ENCODE measurements at places on chromosomes 3 and 15.

GRCh38 chr3:71536376-71536965 is 47.1 kb downstream of the FOXP1 start:
- DNase-seq, result no peak

- no peak for DNase-seq
Observed at GRCh38 chr3:55692957-55693558, 206.0 kb upstream of the WNT5A start.

- no peak for DNase-seq
Observed at GRCh38 chr3:31249545-31249944, 283.2 kb upstream of the STT3B start.

DNA sequence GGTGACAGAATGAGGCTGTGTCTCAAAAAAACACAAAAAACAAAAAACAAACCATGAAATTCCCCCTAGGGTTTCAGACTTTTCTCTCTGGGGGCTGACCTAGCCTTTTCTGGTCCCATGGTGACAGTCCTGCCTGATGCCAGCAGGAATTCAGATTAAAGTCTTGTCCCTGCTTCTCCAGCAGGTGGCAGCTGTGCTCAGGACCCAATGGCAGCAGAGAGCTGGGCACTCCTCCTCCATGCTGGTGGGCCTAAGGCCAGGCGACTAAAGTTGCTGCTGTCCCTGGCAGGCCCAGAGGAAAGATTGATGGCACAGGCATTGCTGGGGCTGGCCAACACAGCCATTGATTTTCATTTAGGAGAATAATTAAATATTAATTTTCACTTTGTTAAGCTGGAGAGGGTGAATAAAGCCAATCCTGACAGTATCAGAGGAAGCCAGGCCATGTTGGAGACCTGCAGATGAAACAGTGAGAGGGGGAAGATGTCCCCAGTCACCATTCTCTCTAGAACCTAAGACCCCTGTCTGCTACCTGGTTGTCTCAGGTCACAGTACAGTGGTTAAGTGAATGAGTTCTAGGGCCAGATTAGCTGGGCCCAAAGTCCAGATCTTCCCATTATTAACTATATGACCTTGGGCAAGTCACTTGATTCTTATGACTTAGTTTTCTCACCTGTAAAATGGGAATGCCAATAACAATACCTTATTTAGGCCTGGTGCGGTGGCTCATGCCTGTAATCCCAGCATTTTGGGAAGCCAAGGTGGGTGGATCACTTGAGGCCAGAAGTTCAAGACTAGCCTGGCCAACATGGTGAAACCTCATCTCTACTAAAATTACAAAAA is 7.1 kb downstream of the CELF6 start:
- DNase-seq, result peak; percentile 52

DNA sequence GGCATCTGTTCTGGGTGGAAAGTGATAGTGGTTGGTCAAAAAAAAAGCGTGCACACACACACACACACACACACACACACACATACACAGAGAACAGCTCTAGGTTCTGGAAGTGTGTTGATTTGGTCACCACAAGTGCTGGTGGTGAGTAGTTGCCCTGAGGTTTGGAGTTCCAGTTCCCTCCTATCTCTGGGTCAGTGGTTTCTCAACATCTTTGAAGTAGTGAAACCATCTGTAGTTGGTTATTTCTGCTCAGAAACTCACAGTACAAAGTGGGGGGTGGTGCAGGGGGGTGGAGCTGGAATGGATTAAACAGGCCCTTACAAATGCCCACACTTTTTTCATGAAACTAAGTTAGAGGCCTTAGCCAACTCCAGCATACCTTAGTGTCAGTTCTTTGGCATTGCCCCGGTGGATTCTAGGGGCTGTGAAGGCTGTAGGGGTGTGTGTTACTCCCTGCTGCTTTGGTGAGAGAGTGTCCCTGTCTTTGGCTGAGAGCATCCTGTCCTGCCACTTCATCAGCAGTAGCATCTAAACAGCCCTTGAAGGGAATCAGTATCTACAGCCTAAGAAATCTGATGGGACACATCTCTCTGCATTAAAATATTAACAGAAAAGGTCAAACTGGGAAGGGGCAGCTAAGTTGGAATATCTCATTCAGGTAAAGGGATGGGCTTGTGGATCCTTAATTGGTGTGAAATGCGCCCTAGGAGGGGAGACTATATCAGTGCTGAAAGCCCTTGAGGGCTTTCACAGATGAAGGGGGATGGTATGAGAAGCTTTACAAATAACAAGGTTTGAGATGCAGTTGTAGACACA is 20.6 kb downstream of the SMAD3 start:
- DNase-seq, result no peak

DNA sequence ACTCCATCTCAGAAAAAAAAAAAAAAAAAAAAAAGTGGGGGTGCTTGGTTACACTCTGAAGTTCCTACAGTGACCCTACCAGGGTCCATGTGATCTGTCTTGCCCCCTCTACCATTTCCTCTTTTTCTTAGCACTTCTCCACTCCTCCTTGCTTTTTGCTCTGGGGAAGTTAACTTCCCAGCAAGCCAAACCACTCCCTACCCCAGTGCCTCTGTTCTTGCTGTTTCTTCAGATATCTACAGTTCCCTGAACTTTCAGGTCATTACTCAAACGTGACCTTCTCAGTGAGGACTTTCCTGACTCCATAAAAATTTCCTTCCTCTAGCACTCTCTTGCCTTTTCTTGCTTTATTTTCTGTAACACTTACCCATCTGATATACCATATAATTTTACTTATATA is 61.1 kb upstream of the GCNT3 start:
- DNase-seq, result no peak

DNA sequence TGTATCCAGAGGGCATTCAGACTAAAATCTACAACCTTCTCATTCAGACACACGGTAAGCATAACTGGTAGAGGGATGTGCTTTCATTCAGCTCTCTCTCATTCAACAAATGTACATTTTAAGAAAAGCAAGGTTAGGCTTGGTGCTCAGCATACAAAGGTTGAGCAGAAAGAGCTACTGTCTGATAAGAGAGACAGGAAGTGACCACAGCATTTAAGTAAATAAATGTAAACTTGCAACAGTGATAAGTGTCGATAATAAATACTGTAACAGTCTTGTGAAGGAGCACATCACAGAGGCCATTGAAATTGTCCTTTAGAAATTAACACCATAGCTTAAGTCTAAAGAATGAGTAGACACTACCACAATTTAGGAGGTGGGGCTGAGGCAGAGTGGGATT is 3.4 kb downstream of the CD96 start:
- DNase-seq, result no peak

GRCh38 chr3:143041903-143042302 is 40.5 kb downstream of the U2SURP start:
- no peak for DNase-seq

- DNase-seq, result no peak
Observed at GRCh38 chr3:143267989-143268388, 148.4 kb downstream of the CHST2 start.

DNA sequence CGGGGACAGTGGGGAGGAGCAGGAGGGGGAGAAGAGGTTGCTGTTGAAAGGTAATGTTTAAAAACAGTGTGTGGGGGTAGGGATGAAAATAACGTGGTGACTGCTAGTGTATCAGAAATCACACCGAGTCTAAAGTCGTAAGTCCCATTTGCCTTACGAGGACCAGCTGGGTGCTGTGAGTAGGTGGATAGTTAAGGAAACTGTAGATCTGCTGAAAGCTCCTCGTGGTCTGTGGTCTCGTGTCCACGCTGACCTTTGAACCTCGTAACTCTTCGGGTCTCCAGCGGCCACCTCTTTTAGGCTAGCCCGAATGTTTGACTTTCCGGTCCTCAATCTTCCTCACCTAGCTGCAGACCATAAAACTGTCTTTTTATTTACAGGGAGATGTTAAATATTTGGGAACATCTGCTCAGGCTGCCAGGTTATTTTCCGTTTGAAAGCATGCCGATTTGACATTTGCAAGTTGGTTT is 29.3 kb upstream of the ST3GAL6 start:
- no peak for DNase-seq

DNA sequence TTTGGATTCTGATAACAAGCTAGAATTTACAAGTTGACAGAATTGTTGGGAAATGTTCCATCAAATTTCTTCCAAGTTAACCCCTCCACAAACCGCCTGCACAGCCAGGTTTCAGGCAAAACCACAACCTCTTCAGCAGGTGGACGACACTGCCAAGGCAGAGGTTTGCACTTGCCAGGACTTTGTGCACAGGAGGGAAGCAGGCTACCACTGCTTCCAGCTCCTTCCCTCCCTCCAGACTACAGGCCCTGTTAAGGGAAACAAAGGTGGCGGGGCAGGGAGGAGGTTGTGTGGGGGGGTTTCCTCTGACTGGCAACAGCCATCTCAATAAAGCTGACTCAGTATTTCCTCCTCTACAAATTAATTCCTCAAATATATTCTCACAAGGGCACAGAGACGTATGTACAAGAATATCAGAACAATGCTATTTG is 42.2 kb downstream of the TBC1D2B start:
- no peak for DNase-seq

DNA sequence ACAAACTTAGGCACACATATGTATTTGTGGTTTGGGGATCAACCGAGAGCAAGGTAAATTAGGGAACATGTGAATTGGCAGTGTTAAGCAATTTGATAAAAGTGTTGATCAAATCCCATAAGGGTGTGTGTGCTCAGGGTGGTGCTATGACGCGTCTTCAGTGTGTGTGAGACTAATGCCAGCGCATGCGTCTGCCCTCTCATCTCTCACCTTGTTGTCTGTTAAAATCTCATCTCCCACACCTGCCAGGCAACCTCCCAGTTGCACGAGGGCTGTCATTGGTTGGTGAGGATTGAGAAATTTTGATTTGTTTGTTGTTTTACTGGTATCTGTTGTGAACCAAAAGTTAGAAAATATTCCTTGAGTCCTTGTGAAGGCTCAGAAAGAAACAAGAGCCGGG is 137.2 kb upstream of the ICE2 start:
- DNase-seq, result no peak

DNA sequence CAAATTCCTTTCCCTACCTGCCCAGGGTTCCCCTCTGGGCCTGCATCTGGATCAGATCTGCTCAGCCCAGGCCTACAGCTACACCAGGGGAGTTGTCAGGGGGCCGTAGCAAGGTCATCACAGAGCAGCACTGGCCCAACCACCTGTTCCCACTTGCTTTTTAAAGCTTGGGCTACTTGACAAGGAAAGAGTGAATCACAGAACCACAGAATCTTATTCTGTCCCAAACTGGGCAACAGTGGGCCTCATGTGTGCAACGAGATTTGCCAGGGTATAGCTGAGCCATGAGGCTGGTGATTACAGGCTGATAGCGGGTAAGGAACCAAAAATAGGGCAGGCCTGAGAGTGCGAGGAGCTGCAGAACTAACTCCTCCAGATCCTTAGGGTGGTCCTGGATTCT is 66.7 kb downstream of the MYLK start:
- DNase-seq, result no peak

GRCh38 chr3:31590650-31591049 is 57.9 kb downstream of the STT3B start:
- no peak for DNase-seq

DNA sequence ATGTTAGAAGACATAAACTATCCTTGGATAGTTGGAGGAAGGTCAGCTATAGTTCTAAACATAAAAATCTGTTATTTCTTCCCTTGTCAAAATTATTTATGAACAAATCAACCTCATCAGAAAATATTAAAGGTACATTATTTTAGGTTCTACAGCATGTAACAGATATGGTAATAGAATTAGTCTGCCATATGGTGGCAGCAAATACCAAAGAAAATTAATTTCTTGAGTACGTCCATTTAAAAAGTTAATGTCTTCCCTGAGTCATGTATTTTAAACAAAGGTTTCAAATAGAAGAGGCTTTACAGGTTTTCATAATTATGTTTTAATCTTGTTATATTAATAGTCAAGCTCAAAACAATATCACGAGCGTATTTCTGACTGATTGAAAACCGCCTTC is 17.9 kb upstream of the ANKRD28 start:
- DNase-seq, result no peak

- DNase-seq, result no peak
Observed at GRCh38 chr15:31586841-31587240, 260.2 kb downstream of the KLF13 start.

DNA sequence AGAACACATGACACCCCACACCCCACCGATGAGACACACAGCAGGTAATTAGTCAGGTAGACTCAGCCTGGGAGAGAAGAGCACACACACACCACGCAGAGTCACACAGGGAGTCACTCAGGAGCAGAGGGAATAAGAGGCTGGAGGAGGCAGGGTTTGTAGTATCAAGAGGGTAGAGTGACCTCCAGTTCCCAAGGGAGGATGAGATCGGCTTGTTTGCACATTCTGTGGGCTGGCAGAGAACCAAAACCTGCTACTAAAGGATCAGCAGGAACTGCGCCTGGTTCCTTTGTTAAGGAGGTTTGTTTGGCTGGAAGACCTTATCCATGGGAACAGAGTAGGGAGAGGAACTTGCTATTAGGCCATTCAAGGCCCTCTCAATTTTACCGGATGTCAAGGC is 281.4 kb upstream of the SLCO3A1 start:
- no peak for DNase-seq

DNA sequence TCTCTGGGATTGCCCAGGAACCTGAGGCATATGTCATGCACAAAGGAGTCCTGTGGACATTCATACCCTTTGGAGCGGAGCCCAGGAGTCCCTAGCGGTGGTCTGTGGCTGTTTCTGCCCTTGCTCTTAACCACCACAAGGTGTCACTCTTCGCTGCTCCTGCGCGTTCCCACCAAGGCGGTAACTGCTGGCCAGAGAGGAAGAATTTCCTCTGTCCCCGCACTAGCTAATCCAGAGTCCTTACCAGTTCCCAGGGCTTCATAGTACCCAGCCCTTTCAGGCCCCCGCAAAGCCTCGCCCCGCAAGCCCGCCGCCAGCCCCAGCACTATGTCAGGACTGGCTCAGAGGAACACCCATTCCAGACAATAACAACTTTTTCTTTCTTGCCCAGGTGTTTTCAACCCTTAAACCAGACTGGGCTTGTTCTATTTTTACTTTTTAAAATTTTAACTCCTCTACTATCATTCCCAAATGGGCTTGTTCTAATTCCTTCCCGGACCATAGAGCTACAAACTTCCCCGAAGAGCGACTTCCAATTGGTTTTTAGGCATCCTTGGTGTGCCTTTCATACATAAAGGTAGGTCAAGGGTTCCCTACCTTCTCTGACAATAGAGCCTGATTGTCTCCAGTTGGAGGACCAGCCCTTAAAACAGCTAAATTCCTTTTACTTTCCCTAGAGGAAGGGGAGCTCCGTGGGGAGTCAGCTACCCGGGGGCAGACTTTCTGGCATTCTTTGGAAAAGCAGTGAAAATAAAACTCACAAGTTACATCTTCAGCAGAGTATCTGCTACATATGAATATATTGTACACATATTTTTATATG is 31.8 kb upstream of the ZNF774 start:
- peak; percentile 84 for DNase-seq
